AG04449 (cell line): ENCODE measurements at places on chromosomes 1 and 21.

DNA sequence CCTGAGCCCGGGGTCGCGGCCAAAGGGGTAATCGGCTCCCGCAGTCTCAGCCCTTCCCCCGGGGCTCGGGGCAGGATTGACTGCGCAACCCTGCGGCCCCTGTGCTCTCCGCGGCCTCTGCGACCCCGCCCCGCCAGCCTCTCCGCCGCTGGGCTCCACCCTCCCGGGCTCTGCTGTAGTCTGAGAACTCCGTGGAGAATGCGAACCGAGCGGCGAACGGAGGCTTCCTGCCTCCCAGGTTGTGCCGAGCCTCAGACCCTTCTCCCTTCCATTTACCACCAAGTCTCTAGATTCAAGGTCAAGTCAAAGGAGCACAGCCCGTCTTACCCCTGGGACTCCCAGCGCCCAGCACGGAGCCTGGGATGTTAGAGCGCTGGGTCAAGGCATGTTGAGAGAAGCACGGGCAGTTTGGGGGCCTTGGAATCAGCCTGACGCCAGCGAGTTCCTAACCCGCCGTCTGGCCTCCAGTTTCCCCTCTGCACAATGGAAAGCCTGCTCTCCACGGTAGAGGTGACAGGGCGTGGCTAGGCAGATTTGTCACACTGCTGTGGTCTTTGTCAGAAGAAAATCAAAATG lies 3.0 kb downstream of the ATP2B4 start:
- DNase-seq: no peak

GRCh38 chr1:234478481-234479309 lies at the start of gene TARBP1:
TSS of gene TARBP1 (minus strand) at chr1:234479179. CDS start at chr1:234479103, 76 bp downstream.
- no peak for DNase-seq

DNA sequence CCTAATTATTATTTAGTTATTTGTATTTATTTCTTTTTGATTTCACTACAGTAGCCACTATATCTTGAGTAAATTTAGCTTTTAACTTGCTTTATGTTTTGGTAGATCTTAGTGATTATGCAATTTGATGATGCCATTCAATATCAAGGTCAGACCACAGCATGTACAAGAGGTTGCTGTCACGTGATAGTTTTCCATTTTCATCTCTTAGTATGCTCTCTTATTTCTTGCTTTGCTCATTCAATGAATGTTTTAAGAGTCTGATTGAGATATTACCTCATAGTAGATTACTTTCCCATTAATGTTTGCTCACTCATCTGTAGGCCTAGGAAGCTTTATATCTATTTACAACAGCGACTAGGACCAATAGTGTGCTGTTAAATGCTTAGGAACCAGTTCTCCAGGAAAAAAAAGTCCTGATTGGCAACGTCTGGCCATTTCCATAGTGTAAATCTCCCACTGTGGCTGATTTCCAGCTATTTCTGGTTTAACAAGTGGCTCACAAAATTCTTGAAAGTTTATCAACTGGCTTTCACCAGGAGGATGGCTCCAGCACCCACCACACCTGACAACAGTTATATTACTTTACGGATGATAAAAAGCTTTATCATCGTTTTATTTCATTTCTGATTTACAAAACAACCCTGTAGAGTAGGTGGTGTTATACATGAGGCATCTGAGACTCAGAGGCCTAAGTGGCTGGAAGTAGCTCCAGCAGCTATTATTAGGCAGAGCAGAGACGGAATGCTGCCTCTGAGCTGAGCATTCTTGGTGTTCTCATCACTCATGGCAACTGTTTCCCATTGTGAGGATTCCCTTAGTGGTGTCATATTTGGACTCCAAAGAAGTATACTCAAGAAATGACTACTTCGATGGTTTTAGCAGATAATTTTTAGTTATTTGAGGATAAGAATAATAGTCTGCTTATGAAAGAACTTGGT lies 235.2 kb downstream of the DISC1 start:
- peak; percentile 26 for DNase-seq

- no peak for DNase-seq
Measured at GRCh38 chr1:114328361-114328904, 174.8 kb upstream of the SYT6 start.
